Gastrocnemius medialis (tissue), 4 donors: ENCODE measurements at places on chromosomes 13 and 19.

GRCh38 chr19:19677579-19677978 is 8.9 kb downstream of the ZNF101 start:
- DNase-seq: no peak
- H3K4me3 ChIP-seq: no peak overlapping the region
- H3K27me3 ChIP-seq: no peaks in the 10 kb centered on the region
- H3K36me3 ChIP-seq: peaks cover 47% of the 10 kb centered on the region

- DNase-seq: no peak
- no peaks in the 10 kb centered on the region for H3K36me3 ChIP-seq
- no peak overlapping the region for H3K4me3 ChIP-seq
- no peak overlapping the region for H3K27ac ChIP-seq
Measured at GRCh38 chr13:97008643-97009042, 14.4 kb upstream of the OXGR1 start.

GRCh38 chr13:84294576-84294975 is 412.3 kb upstream of the SLITRK1 start:
- no peaks in the 10 kb centered on the region for H3K4me1 ChIP-seq
- no peak overlapping the region for H3K4me3 ChIP-seq
- H3K27ac ChIP-seq: no peak overlapping the region
- H3K27me3 ChIP-seq: no peaks in the 10 kb centered on the region

DNA sequence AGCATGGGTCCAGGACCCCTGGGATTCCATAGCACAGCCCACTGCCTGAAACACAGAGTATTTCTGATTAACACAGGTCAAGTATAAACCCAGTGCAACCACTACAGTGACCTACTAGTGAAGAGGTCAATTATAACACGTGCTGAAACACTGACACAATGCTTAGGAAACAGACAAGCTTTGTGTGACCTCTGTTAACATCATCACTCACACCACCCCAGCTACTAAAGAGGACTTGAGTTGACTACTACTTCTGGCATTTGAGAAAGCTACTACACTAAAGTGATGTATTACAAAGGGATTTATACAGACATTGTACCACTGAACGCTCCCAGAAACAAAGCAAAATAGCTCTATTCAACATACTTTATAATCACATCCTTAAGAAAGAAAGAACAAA is 1935.9 kb upstream of the PCDH20 start:
- H3K4me3 ChIP-seq: no peak overlapping the region
- no peak for DNase-seq
- H3K36me3 ChIP-seq: no peaks in the 10 kb centered on the region
- no peaks in the 10 kb centered on the region for H3K4me1 ChIP-seq
- no peak overlapping the region for H3K27ac ChIP-seq
- no peaks in the 10 kb centered on the region for H3K27me3 ChIP-seq

- no peaks in the 10 kb centered on the region for H3K27me3 ChIP-seq
- no peak for DNase-seq
- no peaks in the 10 kb centered on the region for H3K4me1 ChIP-seq
- no peaks in the 10 kb centered on the region for H3K36me3 ChIP-seq
- H3K4me3 ChIP-seq: no peak overlapping the region
Measured at GRCh38 chr13:81171065-81171647, 830.2 kb upstream of the SPRY2 start.

GRCh38 chr13:93963266-93964145 is 516.0 kb downstream of the DCT start:
- H3K4me3 ChIP-seq: no peak overlapping the region
- no peak overlapping the region for H3K27ac ChIP-seq
- no peaks in the 10 kb centered on the region for H3K27me3 ChIP-seq
- H3K36me3 ChIP-seq: no peaks in the 10 kb centered on the region

DNA sequence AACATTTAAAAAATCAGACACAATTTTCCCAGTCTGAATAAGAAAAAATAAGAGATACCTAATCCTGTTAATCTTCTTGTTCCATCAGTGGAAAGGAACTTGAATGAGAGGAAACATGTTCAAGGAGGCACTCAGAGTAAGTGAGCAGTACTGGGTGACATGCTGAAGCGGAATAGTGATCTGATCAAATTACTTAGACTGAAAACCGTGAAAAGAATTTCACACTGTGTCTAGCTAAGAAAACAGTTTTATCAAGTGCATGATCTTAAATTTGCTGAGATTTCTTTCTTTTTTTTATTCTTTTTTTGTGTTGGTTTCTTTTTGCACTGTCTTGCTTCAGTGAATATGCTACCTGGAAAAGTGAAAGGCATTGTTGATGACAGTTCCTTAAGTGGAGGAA is 249.5 kb upstream of the SLC10A2 start:
- no peak for DNase-seq
- H3K36me3 ChIP-seq: no peaks in the 10 kb centered on the region
- H3K4me3 ChIP-seq: no peak overlapping the region
- H3K4me1 ChIP-seq: no peaks in the 10 kb centered on the region

- no peaks in the 10 kb centered on the region for H3K27me3 ChIP-seq
- H3K4me3 ChIP-seq: no peak overlapping the region
- no peak overlapping the region for H3K27ac ChIP-seq
- no peaks in the 10 kb centered on the region for H3K36me3 ChIP-seq
- H3K4me1 ChIP-seq: no peaks in the 10 kb centered on the region
- DNase-seq: no peak
Measured at GRCh38 chr13:39913339-39913738, 257.9 kb downstream of the COG6 start.

GRCh38 chr13:51321836-51322235 is 17.7 kb upstream of the SERPINE3 start:
- no peak overlapping the region for H3K27ac ChIP-seq
- no peak for DNase-seq
- H3K4me3 ChIP-seq: no peak overlapping the region
- H3K27me3 ChIP-seq: no peaks in the 10 kb centered on the region
- no peaks in the 10 kb centered on the region for H3K4me1 ChIP-seq

DNA sequence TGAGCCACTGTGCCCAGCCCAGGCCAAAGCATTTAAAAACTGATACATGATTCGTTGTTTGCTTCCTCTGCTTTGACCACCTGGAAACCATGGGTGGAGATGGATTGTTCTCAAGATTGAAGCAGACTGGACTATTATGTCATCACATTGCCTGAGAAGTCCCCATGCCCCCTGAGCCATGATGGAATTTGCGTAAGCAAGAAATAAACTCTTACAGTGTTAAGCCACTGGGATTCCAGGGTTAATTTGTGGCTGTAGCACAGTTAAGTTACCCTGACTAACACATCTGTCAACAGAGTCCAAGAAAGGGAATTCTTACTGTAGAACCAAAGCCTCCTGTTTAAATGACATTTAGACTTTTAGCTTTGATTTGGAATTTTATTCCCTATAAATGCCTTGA is 19.4 kb upstream of the DHRS12 start:
- H3K4me1 ChIP-seq: peaks cover 15% of the 10 kb centered on the region
- no peaks in the 10 kb centered on the region for H3K36me3 ChIP-seq
- H3K27me3 ChIP-seq: no peaks in the 10 kb centered on the region
- H3K27ac ChIP-seq: no peak overlapping the region
- no peak overlapping the region for H3K4me3 ChIP-seq

DNA sequence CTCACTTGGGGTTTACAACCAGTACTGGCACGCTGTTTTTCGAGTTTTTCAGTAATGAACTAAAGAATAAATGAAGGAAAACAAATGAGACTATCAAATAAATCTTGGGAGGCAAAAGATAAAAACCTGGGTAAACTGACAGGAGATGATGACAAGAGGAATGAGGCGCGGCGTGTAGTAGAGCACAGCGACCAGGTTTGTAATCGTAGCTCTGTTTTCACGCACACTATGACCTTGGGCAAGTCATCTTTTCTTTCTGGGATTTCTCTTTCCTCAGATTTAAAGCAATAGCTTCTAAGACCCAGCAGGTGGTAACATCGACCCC is 419 bp downstream of the MRPS31 start:
- no peak for DNase-seq
- H3K36me3 ChIP-seq: no peaks in the 10 kb centered on the region
- peak overlapping the region; percentile 77 for H3K27ac ChIP-seq
- peaks cover 12% of the 10 kb centered on the region for H3K4me1 ChIP-seq

DNA sequence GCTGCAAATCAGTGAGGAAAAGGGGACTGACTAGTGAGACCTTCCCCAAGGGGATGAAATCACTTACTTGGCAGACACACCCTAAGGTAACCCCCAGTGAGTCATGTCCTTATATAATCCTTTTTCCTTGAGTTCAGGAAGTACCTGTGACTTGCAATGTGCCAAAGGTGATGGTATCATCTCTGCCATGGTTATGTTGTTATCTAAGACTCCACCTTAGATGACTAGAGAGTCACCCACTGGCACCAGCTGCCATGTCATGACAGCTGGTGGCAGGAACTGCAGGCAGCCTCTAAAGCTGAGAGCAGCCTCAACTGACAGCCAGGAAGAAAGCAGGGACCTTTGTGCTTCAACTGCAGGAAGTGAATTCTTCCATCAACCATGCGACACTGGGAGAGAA is 12.5 kb downstream of the PBX4 start:
- no peaks in the 10 kb centered on the region for H3K4me1 ChIP-seq
- no peaks in the 10 kb centered on the region for H3K36me3 ChIP-seq
- H3K27me3 ChIP-seq: no peaks in the 10 kb centered on the region
- H3K4me3 ChIP-seq: no peak overlapping the region
- no peak for DNase-seq
- no peak overlapping the region for H3K27ac ChIP-seq

GRCh38 chr19:47256693-47257410 is 527 bp downstream of the CCDC9 start:
- H3K4me1 ChIP-seq: peaks cover 16% of the 10 kb centered on the region
- H3K4me3 ChIP-seq: peak overlapping the region; percentile 70
- peak overlapping the region; percentile 91 for H3K27ac ChIP-seq
- no peaks in the 10 kb centered on the region for H3K27me3 ChIP-seq
- H3K36me3 ChIP-seq: peaks cover 32% of the 10 kb centered on the region

DNA sequence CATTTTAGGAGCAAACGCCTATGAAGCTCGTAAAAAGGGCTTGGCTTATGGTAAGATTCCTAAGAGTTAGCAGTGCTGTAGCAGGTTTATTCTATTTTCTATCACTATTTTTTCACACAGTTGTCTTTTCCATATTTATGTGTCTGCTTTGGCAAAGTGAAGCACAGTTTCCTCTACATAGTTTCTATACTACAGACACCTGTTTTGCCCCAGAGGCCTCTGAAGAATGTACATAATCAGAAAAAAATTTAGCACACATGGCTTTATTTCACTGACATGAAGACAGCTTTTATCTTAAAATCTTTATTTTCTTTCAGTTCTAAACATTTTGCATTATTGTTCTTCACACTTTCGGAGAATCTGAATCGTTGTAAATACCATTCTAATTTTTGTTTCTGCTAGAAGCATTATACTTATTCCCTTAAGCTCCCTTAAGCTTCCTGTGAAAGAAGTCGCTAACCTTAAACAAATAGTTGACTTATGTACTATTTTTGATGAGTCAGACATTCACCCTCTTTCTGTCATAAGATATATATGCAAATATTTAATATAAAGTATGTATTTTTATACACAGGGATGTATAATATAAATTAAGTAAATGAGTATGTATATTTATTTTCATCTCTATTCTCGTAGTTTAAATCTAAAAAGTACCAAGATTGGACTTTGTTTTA is 816.0 kb downstream of the OLFM4 start:
- H3K4me1 ChIP-seq: no peaks in the 10 kb centered on the region
- no peak overlapping the region for H3K27ac ChIP-seq
- no peaks in the 10 kb centered on the region for H3K36me3 ChIP-seq
- no peak overlapping the region for H3K4me3 ChIP-seq
- DNase-seq: no peak

DNA sequence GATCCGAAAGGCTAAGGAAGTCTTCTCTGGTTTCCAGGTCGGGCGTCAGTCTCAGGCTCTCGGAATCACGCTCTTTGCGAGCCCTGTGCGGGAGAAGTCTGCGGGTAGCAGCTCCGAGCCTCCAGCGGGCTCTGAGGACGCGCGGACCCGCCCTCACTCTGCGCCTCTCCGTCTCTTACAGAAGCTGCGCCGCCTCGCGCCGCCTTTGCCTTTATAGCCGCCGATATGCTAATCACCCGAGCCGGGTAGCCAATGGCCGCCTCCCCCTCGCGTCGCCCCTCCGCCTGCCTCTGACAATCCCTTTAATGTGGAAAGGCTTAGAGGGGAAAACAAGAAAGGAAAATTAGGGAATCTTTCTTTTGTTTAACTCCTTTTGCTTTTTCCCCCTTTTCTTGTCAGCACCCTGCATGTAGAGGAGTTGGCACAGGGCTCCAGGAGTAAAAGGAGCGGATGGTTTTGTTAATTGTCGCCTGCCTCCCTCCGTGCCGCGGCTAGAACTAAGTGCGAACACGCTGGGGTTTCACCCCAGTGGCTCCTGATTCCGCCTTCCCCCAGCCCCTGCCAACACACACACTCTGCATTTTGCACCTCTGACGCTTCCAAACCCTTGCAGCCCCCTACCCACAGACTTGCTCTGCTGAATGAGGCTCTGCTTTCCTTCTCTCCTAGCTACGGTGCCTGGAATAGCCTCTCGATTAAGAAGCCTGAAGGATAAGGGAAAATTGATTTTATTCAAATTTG is at the start of gene PCDH8:
Gene PCDH8 (minus strand): TSS at position 186 of the 741 bp plus-strand sequence. CDS start 204 bp downstream, outside the sequence.
- peaks cover 8% of the 10 kb centered on the region for H3K4me1 ChIP-seq
- H3K4me3 ChIP-seq: peak within 1 kb of the TSS; percentile 28
- H3K36me3 ChIP-seq: no peaks in the 10 kb centered on the region
- no peak within 1 kb of the TSS for H3K27ac ChIP-seq
- no peak for DNase-seq

DNA sequence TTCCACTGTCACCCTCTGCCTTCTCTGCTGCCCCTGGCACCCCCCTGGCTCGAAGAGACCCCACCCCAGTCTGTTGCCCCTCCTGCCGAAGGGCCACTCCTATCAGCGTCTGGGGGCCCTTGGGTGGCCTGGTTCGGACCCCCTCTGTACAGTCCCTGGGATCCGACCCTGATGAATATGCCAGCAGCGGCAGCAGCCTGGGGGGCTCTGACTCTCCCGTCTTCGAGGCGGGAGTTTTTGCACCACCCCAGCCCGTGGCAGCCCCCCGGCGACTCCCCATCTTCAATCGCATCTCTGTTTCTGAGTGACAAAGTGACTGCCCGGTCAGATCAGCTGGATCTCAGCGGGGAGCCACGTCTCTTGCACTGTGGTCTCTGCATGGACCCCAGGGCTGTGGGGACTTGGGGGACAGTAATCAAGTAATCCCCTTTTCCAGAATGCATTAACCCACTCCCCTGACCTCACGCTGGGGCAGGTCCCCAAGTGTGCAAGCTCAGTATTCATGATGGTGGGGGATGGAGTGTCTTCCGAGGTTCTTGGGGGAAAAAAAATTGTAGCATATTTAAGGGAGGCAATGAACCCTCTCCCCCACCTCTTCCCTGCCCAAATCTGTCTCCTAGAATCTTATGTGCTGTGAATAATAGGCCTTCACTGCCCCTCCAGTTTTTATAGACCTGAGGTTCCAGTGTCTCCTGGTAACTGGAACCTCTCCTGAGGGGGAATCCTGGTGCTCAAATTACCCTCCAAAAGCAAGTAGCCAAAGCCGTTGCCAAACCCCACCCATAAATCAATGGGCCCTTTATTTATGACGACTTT is 2.0 kb downstream of the ZFP36 start:
- peaks cover 31% of the 10 kb centered on the region for H3K4me1 ChIP-seq
- H3K27me3 ChIP-seq: no peaks in the 10 kb centered on the region
- H3K4me3 ChIP-seq: peak overlapping the region; percentile 90

- H3K4me1 ChIP-seq: peaks cover 50% of the 10 kb centered on the region
- peak overlapping the region; percentile 26 for H3K4me3 ChIP-seq
- H3K27me3 ChIP-seq: no peaks in the 10 kb centered on the region
- peak; percentile 2 for DNase-seq
- peak overlapping the region; percentile 100 for H3K27ac ChIP-seq
Measured at GRCh38 chr19:2040647-2041432, 10.2 kb downstream of the MKNK2 start.
